ENCODE measurements at places on chromosomes 2 and 18.

DNA sequence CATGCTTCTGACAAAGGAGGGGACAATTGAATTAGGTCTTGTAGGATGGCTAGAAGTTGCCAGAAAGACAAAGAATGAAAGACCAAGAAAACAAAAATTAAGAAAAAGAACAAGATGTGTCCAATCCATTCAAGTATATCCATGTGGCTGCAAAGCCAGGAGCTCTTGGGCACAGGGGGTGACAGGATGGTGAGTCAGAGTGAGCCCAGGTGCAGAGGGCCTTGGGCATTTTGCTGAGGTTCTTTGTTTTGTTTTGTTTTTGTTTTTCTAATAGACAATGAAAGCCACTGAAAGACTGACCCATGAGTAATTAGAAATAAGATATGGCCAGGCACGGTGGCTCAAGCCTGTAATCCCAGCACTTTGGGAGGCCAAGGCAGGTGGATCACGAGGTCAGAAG, 104.6 kb upstream of the KLHL29 start:
- no peak for DNase-seq

DNA sequence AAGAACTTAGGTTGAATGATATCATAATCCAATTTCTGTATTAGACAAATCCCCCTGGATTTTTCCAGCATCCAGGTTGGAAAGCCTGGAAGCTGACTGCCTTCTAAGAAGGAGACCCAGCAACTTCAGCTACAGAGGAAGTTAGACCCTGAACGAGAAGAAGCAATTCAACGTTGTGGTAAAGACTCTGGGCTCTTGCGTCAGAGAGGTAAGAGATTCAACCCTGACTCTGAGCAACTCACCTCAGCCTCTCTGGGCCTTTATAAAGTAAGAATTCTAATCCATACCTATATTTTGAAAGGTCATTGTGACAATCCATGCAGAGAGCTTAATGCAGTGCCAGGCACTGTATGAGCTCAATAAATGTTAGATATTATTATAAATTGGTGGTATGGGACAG, 9.7 kb downstream of the E2F6 start:
- no peak for DNase-seq

DNA sequence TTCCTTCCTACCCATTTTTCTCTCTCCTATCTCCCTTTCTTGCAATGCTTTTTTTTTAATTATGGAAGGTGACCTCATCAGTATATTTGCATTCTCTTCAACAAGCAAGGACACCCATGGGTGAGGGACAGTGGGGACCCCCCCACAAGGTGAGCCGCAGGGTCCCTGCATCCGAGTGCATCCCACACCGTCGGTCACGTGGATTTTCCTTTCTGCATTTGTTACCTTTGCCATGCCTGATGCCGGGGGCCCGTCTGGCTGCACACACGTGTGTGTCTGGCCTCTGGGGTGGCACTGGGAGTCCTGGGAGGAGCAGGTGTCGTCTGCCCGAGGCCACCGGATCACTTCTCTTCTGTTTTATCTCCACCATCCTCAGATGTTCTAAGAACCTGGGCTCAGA, 30.1 kb upstream of the SNTG2 start:
- no peak for DNase-seq

- no peak for DNase-seq
Observed at GRCh38 chr2:217178341-217178740, 318.5 kb upstream of the TNP1 start.

- DNase-seq = peak; percentile 65
Observed at GRCh38 chr18:77127769-77128671, 4.6 kb downstream of the MBP start.

GRCh38 chr18:6497543-6497942, 82.8 kb upstream of the L3MBTL4 start:
- DNase-seq = no peak

DNA sequence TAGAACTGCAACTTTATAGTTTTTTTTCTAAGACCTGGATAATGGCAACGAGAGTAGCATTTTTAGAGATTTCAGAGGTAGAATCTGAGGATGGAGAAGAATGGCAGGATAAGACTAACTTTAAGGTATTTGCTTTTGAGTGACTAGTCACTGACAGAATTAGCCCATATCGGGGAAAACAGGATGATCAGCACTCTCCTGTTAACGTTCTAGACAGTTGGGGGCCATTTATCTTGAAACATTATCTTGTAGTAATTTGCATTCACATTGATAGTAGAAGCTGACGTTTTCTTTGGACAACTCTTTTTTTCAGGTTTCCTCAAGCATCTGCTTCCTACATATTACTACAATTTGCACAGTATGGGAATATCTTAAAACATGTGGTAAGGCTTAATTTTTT, 32.9 kb downstream of the NUP35 start:
- DNase-seq = no peak

GRCh38 chr2:239602290-239603282, 201.8 kb upstream of the HDAC4 start:
- DNase-seq = peak; percentile 31

DNA sequence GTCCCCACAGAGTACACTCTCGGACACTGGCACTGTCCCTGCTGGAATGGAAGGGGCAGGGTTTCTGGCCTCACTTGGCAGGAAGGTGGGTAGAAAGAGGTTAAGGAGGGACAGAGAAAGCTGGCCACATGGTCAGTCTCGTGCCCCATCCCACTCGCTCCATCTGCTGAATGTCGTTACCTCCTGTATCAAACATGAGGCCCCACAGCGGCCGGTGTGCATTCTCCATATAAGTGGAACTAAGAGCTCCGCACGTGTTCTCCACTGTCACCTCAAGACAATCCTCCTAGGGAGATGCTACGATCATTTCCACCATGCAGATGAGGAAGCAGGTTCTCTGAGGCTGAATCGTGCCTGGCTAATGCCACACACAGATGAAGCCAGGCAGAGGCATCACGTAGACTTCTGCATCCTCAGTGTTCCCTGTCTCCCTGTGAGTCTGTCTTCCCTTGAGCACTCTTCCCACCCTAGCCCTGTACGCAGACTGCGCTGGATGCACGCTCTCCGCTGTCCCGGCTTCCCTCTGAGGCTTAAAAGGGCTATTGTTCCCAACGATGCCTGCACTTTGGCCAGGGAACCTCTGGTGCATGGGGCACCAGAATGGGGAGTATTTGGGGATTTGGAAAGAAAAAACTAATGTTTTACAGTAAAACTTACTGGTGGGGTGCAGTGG, 35.1 kb downstream of the MAL start:
- no peak for DNase-seq

DNA sequence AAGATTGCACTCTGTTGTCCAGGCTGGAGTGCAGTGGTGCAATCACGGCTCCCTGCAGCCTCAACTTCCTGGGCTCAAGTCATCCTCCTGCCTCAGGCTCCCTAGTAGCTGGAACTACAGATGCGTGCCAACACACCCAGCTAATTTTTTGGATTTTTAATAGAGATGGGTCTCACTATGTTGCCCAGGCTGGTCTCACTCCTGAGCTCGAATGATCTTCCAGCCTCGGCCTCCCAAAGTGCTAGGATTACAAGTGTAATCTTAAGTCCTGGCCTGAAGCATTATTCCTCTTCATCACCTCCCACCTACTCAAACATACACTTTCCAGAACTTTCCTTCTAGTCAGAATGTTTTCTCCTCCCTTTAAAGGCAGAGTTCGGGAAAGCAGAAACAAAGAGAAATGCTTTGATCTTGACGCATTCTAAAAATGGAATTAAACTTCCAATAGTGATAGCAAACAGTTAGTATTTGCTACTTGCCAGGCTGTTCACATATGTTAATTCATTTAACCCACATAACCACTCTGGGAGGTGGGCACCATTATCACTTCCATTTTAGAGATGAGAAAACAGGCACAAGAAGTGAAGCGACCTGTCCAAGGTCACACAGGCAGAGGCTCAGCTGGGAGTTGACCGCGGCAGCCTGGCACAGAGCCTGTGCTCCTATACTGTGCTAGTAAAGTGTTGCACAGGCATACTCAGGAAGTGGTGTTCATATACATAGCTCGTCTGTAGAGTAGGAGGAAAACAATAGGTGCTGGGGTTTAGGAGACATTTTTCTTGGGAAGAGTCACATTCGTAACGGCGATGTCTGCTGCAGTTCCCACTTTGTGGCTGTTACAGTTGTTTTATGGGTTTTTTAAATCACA, 24.6 kb downstream of the TEX44 start:
- DNase-seq = no peak

GRCh38 chr2:121210691-121211090, 74.3 kb downstream of the TFCP2L1 start:
- no peak for DNase-seq

- no peak for DNase-seq
Observed at GRCh38 chr2:70939839-70940580, 4.3 kb downstream of the ATP6V1B1 start.

GRCh38 chr2:66535574-66536289, 100.8 kb downstream of the MEIS1 start:
- no peak for DNase-seq

DNA sequence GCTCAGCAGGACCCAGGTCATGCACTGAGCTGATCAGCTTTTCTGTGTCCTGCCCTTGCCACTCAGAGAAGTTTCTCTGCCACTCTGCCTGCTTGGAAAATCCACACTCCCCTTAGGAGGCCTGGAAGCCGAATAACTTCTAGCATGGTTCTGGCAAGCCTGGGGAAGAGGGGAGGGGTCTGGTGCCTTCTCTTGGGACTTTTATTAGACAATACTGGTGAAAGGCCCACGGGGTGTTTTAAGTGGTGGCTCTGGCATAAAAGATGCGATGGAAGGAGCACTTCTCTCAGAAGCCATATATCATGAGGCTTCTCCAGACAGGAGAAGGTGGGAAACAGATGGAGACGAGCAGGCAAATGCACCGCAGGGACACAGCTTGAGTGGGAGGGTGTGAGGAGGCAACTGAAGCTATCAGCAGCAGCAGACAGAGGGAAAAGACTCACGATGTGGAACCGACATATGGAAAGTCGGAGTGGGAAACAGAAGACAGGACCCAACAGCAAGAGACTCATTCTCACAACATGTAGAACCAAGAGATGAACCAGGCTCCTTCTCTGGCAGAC, 141.8 kb upstream of the CTNNA2 start:
- no peak for DNase-seq

- DNase-seq = no peak
Observed at GRCh38 chr2:46849046-46849715, 66.4 kb downstream of the MCFD2 start.

DNA sequence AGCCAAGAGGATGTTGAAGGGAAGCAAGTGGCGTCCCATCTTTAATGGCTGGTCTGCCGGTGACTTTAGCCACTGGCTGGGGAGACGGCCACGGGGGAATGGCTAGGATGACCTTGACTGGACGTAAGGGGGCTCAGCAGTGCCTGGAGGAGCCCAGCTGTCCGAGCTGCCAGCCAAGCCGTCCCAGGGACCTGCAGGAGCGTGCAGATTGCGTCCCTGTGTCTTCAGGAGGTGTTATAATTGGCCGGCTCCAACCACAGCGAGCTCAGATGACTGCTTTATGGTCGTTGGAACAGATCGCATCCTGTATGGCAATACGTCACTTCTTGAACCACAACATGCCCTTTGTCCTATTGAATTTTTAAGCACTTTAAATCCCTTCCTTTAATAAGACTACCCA, 204.6 kb downstream of the EIPR1 start:
- no peak for DNase-seq

GRCh38 chr2:169363560-169364150, 1.3 kb upstream of the LRP2 start:
- DNase-seq = peak; percentile 6

GRCh38 chr2:54958717-54959371, 91.4 kb downstream of the RTN4 start:
- DNase-seq = no peak

DNA sequence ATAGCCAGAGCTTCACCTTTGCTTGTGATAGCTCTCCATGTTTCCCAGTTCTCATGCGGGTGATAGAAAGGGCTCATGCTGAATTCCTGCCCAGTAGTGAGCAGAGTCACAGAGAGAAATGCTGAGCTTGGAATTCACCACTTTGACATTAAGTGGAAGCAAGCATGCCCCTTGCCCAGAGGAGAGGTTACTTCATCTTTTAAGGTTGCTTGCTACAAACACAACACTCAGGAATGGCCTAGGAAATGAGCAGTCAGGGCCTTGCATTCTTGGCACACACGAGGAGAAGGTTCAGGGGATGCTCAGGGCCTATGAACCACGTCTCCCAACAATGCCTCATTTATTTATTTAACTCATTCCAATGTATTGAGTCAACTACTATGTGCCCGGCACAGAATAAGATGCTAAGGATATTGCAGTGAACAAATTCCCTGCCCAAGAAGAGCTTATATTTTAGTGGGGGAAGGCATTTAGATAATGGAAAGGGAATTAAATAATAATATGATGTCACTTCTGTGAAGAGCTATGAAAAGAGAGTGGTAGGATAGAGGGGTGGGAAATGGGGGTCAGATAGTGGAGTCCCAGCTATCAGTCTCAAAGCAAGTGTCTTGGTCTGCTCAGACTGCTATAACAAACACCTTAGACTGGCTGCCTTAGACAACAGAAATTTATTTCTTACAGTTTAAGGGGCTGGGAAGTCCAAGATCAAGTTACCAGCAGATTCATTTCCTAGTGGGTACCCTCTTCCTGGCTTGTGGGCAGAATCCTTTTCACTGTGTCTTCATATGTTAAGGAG, 42.1 kb downstream of the DDX18 start:
- no peak for DNase-seq

GRCh38 chr2:238019962-238020361, 40.8 kb upstream of the SCLY start:
- no peak for DNase-seq

- DNase-seq = no peak
Observed at GRCh38 chr2:168015274-168015953, 232.0 kb downstream of the STK39 start.

Measured in CD4-positive, alpha-beta T cell treated with Interferon gamma for 1 hour (primary cell).